COR-L47 (cell line): ENCODE measurements at places on chromosomes 11 and 22.

DNA sequence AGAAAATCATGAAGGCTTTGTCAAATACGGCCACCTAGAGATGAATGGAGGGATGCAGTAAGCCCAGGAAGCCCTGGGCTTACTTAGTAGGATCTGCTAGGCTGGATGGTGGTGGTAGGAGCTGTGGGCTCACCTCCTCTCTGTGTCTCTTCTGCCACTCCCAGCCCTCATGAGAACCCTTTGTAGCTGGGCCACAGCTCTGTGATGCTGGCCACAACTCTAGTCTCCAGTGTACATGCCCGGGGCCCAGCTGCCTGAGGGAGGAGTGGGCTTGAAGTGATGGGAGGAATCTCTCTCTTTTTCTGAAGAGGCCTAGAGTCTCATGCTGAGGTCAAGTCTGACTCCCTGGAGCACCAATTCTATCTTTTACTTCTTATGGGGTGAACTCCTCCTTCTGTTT lies 32.4 kb upstream of the SYT13 start:
- no peak for DNase-seq

DNA sequence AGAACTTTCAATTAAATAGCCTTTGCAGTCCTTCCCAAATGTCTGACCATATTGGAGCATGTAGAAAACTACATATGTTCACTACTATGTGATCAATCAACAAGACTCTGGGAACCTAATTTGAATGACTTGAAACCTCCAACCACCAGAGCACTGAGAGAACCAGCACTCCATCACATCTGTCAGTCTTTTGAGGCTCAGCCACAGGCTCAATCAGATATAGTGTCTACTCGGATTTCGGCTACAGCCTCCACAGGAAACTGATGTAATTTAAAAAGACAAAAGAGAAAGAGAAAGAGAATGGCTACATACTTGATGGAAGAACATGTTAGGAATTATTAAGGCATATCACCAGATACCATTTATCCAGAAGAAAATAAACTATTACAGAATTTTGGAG lies 859.0 kb downstream of the FAM181B start:
- no peak for DNase-seq

DNA sequence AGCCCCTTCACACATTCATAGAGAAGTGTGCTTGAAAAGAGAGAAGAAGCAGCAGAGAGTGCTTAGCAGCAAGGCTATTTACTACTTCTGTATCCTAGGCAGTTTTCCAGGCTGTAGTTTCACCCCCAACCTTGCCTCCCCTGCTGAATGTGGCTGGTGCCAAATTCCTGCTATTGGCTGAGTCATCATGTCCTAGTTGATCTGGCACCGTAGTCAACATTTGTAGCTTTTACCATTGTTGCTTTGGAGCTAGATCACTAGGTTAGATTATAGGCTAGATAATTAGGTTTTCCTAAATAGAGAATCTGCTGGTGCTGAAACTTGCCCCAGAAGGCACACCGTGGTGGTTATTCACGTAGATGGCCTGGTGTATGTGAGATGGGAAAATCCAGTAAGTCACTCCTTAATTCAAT lies 32.7 kb downstream of the ARHGAP42 start:
- peak; percentile 78 for DNase-seq

DNA sequence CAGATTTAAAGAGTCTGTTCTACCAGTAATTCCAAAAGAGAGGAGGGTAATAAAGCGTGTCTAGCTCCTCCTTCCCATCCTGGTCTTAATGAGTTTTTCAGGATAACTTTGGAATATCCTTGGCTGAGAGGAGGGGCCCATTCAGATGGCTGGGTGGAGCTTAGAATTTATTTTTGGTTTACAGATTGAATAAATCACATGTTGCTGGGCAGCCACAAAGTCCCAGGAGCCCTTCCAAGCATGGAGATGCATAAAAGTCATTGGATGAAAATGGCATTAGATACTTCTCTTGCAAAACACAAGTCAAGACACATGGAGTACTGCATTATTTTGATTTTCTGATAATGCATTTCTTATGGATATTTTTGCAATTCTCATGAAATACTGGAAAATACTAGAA lies 139.0 kb downstream of the TRPC6 start:
- DNase-seq = no peak

- peak; percentile 27 for DNase-seq
These were observed 2.2 kb downstream of the CADM1 start for GRCh38 chr11:115501893-115502589.

DNA sequence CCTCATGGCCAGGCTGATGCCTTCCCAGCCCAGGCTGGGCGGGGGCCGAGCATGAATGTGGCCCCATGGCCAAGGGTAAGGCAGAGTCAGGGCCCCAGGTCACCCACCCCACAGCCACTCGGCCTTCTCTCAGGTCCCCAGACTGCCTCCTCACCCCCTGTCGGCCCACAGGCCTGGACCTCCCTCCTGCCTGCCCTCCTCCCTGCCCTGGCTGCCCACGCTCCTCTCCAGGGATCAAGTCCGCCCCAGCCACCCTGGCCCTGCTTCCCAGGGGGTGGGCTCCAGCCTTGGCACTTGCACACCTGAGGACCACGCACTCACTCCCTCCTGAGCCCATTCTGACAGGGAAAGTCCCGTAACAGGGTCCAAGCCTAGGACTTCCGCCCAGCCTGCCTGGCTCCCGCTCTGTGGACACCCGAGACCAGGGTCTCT lies 37.8 kb upstream of the TH start:
- no peak for DNase-seq

DNA sequence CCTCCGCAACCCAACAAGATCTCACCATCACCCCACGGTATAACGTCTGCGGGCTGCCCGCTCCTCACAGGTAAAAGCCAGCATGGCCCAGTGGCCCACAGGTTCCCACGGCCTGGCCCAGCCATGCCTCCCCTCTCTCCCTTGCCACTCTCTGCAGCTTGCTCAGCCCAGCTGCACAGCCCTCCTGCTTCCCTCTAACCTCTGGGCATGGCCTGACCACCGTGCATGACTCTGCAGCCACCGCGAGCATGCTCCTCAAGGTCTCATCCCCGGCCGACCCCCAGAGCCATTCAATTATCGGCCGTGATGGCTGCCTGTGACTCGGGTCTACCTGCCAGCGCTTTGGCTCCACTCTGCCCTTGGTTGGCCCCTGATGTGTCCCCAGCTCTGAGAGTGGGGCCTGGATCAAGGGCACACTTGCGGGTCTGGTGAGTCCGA lies 185.5 kb downstream of the CTTN start:
- no peak for DNase-seq

- DNase-seq = no peak
These were observed 64.5 kb downstream of the CCDC73 start for GRCh38 chr11:32729976-32730375.

DNA sequence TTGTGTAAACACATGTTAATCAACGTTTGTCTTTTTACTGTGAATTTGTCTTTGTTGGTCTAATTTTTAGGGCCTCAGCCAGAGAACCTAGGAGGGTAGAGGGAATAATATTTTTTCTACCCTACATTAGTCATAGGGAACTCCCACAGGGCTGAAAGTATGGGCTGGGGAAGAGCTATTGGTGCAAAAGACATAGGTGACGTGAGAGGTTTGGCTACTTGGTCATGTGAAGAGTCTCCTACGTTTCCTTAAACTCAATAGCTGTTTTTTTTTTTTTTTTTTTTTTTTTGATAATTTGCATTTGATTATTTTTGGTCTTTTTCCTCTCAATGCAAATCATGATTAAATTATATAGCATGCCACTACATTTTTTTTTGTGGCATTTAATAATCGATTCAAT lies 15.9 kb upstream of the MMP7 start:
- no peak for DNase-seq

DNA sequence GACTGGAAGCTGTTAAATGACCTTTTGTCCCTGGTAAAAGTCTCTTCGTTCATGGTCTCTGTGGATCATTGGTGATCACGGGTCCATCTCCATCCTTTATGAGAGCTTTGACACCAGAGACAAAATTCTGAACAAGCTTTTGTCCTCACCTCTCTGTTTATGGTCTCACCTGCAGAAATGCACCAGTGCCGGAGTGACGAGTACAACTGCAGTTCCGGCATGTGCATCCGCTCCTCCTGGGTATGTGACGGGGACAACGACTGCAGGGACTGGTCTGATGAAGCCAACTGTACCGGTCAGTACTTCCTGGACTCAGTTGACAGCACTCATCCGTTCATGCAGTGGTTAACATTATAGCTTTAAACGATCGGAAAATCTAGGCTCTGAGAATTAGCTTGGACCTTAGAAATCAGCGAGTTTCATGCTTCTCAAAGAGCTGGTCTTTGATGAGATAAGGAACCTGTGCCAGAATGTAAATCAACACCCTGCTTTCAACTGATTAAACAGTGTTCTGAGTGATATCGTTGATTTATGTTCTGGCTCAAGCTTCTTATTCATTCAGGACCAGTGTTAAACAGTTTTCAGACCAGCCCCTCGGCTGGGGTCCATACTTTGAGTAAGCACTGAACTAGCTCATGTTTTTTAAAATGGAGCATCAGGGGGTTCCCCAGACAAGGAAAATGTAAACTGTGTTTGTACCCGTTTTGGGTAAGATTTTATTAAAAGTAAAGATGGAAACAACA lies 124.5 kb upstream of the SORL1-AS1 start:
- DNase-seq = no peak

- no peak for DNase-seq
These were observed 87.8 kb upstream of the DRD2 start for GRCh38 chr11:113562981-113563461.

DNA sequence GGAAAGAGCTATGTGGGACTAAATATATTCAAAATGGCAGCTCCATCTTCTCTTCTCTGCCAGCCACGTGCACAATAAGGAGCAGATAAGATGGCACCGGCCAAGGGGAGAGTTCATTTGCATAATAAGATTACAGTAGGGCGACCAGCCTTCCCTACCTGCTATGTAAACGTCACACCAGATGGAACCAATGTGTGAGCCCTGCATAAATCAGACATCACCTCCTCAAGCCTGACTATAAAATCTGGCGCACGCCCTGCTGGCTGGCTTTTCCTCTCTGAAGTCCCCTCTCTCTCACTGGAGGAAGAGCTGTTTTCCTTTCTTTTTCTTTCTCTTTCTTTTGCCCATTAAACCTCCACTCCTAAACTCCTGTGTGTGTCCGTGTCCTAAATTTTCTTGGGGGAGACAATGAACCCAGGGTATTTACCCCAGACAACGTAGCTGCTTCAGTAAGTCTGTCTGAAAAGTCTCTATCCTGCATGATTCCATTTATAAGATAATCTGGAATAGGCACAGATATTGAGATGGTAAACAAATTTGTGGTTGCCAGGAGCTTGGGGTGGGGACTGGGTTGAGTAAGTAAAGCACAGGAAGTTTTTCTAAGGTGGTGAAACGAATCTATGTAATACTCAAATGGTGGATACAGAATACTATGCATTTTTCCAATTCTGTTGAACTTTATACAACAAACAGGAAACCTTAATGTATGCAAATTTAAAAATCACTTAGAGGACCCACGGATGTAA lies 670.0 kb upstream of the KIRREL3 start:
- no peak for DNase-seq

GRCh38 chr11:24900514-24900913 lies 403.7 kb downstream of the LUZP2 start:
- DNase-seq = no peak

- DNase-seq = no peak
These were observed 11.5 kb upstream of the PANX1 start for GRCh38 chr11:94117197-94117574.

- no peak for DNase-seq
These were observed 67.8 kb downstream of the DEPDC5 start for GRCh38 chr22:31821572-31821971.

DNA sequence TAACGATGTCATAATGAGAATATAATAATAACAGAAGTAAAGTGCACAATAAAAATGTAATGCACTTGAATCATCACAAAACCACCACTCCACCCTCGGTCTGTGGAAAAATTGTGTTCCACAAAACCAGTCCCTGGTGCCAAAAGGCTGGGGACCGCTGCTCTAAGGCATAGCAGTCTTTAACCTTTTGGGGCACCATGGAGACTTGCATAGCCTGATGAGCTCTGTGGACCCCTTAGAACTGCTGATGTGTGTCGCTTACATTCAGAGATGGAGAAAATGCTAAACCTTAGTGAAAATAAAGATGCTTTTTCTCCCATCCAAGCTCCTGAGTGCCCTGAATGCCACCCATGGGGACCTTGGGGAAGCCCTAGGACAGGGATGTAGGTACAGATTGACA lies 87.6 kb upstream of the SEPTIN5 start:
- no peak for DNase-seq

DNA sequence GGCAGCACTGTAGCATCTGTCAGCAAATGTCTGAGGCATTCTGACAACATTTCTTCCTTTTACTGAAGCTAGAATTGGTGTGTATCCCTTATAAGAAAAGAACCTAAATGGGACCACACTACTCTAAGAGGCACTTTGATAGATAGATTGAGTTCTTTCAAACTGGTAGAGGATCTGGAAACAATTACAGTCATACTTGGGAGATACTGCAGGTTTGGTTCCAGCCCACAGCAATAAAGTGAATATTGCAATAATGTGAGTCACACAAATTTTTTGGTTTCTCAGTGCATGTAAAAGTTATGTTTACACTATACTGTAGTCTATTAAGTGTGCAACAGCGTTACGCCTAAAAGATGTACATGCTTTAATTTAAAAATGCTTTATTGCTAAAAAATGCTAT lies 96.9 kb downstream of the SBF2 start:
- no peak for DNase-seq

DNA sequence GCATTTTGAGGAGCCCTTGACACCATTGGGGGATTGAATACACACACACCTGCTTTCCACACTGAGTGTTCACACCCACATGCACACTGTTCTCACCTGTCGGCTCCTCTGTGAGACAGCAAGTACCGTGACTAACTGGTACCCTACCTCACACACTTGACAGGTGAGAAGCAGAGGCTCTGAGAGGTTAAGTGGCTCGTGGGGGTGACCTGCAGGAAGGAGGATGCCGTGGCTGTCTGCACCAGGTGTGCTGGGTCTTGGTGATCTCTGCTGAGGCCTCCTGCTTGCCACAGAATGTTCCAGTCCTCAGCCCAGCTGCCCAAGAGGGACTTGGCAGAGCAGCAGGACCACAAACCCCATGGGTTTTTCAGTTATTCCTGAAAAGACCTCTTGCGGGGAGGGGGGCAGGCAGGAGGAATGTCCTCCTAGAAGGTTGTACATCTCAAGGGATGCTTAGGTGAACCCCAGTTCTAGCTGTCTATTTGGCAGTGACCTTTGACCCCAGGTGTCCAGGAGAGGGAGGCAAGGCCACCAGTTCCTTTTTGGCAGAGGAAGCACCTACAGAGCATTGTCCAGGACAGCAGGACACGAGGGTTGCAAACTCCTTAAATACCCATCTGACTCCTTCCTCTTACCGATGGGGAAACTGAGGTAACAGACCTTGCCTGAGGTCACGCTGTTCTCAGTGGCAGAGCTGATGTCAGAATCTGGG lies 66.0 kb downstream of the SHISAL1 start:
- no peak for DNase-seq
